Myocyte (in vitro differentiated cells): ENCODE measurements at places on chromosomes 7 and 10.

DNA sequence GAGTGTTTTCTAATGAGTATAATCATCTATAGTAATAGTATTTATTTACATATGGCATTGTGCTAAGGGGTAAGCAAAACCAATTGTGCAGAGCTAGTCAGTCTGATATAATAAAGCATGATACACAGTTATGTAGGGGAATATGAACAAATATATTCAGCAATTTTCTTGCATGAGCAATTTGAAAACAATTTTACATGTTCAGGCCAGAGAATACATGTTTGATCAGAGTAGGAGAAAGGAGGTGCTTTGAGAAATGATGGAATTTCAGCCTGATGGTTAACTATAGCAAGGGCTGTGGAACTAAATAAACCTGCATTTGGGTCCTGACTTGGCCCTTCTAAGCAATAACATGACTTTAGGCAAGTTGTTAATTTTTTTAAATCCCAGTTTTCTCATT is 214.5 kb downstream of the TWIST1 start:
- DNase-seq: no peak

DNA sequence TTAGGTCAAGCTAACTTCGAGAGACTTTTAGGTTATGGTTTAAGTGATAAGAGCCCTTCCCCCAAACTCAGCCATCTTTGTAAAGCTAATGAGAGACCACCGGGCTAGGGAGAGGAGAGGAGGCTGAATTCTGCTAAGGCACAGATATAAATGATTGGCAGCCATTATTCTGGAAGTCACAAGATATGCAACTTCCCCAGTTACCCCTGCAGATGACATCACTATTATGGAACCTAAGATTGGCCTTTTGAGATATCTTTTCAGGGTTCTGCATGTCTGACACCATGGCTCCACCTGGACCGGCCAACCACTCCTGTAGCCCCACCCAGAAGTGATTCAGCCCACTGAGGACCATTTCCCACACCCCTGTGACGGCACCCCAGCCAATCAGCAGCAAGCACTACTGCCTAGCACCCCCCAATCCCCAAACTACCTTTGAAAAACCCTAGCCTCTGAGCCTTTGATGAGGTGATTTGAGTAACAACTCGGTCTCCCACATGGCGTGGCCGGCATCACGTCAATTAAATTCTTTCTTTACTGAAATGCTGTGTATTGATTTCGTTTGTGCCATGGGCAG is 14.4 kb downstream of the VIPR2 start:
- DNase-seq: no peak

- DNase-seq: peak; percentile 33
These were observed 11.7 kb upstream of the MTERF1 start for GRCh38 chr7:91892099-91892705.

- DNase-seq: no peak
These were observed 7.6 kb upstream of the BAG3 start for GRCh38 chr10:119643306-119644204.

GRCh38 chr7:139889186-139889871 is 60.3 kb downstream of the TBXAS1 start:
- no peak for DNase-seq

- DNase-seq: no peak
These were observed 61.1 kb downstream of the SLC29A4 start for GRCh38 chr7:5343884-5344283.
